Sigmoid colon (tissue), 7 donors: ENCODE measurements at places on chromosomes 6 and 20. TPM values are rescaled to one million over a fixed set of nuclear protein-coding genes. Genes with fewer than 3 reads are reported as not detected.

The RNF182 gene
- 0.54 TPM for total RNA-seq

- DNase-seq, result no peak
- H3K27me3 ChIP-seq, result peaks cover 4% of the 10 kb centered on the region
- H3K4me1 ChIP-seq, result peaks cover 11% of the 10 kb centered on the region
- no peaks in the 10 kb centered on the region for H3K36me3 ChIP-seq
- no peak overlapping the region for H3K4me3 ChIP-seq
- no peak overlapping the region for H3K27ac ChIP-seq
These were observed 3.0 kb upstream of the CTNNBL1 start for GRCh38 chr20:37690626-37691369.

DNA sequence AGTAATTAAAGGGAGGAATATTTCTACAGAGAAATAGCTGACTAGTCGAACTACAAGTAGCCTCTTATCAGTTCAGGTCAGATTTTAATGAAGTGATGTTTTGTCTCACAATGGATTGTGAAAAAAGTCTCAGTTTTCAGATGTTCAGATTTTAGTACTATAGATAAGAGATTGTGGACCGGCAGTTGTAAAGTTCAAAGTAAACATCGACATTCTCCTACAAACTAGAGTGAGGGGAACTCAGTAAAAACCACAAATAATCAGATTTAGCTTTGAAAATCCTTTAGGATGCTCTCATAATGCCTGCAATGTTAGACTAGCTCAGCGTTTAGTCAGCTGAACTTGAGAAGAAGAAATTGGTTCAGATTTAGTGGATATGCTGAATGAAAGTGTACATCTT, 39.9 kb downstream of the RCAN2 start:
- no peaks in the 10 kb centered on the region for H3K36me3 ChIP-seq
- no peaks in the 10 kb centered on the region for H3K27me3 ChIP-seq
- H3K4me1 ChIP-seq, result peaks cover 10% of the 10 kb centered on the region
- no peak overlapping the region for H3K27ac ChIP-seq

The BNIP5 gene
- not detected for total RNA-seq

The BANF2 gene
- not detected for total RNA-seq

DNA sequence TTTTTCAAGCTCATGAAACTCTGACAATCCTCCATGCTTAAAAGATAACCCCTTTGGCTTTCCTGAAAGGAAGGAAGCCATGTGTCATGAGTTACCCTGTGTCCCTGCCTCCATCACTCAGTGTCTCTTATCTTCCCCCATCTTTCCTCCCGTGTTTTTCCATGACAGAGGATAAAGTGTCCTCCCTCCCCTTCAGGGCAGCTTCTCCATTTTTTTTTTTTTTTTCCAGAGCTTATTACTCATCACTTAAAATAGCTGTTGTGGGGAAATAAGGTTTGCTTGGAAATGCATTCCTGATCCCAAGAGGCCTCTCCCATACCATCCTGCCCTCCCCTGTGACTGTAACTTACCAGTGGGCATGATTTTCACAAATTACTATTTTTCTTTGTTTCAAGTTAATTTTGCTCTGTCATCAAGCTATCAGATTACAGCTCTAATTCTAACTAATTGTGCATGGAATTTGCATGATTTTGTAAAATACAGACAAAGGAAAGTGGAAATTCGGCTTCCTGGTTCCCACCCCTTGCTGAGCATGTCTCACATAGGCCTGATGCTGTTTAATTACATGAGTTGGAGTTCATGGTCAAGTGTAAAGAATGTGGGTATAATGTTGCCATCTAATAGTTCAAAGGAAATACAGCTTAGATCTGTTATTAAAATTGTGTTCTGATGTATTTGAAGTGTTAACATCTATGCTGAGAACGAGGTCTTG, 614.5 kb upstream of the FLRT3 start:
- no peaks in the 10 kb centered on the region for H3K4me1 ChIP-seq
- H3K27ac ChIP-seq, result no peak overlapping the region
- no peaks in the 10 kb centered on the region for H3K27me3 ChIP-seq

The VGLL2 gene
- total RNA-seq, result not detected
